ENCODE measurements at places on chromosomes 6 and 20.

- DNase-seq = no peak
Measured at GRCh38 chr6:12909833-12910232, 193.3 kb downstream of the PHACTR1 start.

DNA sequence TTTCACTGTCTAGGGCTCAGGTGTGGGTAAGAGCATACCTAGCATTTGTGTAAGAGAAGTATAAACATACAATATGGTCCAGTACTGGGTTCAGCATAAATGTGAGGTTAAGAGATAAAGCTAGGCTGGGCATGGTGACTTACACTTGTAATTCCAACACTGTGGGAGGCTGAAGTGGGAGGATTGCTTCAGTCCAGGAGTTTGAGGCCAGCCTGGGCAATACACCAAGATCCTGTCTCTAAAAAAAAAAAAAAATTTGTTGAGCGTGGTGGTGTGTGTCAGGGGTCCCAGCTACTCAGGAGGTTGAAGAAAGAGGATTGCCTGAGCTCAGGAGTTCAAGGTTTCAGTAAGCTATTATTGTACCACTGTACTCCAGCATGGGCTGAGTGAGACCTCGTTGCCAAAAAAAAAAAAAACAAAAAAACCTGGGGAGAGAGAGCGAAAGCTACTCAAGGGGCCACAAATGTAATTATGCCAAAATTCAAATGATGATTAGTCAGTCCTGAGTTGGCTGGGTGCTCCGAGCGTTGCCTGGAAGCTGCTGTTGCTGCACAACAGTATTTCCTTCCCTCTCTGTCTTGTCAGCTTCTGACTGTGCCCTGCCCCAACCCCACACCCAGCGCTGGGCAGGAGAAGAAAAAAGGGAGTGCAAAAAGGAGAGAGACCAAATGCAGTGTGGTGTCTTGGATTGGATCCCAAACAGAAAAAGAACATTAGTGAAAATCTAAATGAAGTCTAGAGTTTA, 24.0 kb downstream of the CMTR1 start:
- DNase-seq = no peak

- no peak for DNase-seq
Measured at GRCh38 chr20:57330998-57331397, 1.4 kb downstream of the SPO11 start.

DNA sequence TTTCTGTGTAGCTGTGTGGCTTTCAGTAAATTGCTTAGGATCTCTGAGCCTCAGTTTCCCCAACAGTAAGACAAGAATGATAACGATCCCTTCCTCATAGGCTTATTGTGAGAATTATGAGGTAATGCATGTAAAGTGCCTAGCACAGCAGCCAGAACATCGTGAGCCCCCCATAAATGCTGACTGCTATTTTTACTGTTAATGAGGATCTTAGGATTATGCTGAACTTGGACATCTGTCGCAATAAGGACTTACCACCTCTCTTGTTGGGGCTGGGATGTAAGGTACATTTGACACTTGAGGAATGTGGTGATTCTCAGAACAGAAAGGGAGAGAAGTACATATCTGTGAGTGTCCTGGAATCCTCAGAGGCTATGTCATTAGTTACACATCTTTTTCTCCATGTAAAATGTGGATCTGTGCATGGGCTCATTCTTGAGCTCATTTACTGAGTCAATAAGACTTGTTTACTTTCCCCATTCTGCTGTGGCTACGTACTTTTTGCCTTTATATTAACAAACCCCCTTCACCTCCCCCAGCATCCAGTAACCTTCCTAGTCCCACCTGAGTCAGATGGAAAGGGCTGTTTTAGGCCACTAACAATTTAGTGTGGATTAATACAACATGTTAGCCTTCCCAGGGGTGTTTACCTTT, 64.4 kb upstream of the PLEKHG1 start:
- DNase-seq = no peak

GRCh38 chr20:53914091-53914780, 156.2 kb downstream of the BCAS1 start:
- DNase-seq = no peak
